ENCODE measurements at places on chromosomes 2 and 18.

DNA sequence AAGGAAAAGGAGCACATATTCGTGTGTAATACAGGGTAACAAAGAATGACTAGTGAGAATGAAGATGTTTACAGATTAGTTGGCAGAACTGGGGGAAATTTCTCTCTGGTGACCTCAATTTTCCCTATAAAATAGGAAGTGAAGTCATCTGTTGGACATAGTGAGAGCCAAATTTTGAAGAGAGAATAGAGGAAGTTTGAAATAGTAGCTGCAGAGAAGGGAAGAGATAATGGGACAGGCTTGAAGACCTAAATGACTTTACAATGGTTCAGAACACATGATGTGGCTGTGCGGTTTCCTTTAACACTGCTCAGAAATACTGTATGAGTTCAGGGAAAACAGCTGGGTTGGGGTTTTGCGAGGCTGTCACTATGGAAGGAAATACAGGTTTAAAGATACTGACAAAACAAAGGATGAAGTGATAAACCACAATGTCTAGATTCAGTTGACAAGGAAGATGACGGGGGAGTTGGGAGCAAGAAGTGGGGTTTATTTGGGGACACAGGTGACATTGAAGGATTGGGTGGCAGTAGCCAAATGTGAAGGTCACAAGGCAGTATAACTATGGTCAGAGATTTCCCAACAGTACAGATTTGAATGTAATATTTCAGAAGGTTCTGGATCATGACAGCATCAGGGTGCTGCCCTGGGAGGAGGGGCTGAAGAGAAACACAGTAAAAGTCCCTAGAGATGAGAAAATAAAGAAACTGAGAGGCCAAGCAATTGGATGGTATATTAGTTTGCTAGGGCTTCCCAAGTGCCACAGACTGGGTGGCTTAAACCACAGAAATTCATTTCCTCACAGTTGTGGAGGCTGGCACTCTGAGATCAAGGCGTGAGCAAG, 82.6 kb upstream of the TANK start:
- DNase-seq: peak; percentile 49

DNA sequence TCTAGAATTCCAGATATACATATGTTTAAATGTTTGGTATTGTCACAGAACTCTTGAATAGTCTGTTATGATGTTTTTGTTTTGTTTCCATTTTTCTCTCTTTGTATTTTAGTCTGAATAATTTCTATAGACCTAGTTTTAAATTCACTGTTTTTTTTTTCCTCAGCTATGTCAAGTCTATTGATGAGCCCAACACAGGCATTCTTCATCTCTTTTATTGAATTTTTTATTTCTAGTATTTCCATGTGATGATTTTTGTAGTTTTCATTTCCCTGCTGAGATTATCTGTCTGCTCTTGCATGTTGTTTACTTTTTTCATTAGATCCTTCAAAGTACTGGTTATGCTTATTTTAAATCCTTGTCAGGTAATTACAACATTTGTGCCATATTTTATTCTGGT, 254.7 kb downstream of the C1D start:
- DNase-seq: no peak

DNA sequence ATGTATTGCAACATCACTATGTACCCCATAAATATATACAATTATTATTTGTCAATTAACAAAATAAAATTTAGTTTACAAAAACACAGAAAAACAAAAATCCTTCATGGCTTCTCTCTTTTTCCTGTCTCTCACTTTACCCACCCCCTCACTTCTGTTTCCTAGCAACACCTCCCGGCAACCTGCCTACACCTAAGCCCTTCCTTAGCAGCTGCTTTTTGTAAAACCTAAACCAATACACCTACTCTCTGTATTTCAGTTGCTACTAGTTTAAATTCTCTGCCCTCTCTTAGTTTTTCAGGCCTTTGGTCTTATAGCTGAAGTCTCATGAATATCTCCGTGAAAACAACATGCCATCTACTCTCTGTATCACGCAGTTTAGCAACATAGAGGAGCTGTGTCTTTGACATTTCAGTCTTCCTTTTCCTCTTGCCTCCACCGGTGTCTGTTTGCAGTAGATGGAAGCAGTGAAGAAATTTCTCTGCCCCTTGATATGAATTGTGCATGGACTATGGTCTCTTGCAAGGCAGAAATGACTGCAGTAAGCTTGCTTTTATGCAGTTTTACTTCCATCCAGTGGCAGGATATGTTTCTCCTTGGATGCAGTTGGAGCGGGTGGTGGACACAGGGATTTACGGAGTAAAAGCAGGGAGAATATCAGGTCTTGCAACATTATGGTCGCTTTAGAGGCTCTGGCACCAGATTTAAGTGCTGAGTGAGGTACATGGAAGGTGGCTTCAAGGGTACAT, 42.0 kb upstream of the ZDBF2 start:
- DNase-seq: no peak

DNA sequence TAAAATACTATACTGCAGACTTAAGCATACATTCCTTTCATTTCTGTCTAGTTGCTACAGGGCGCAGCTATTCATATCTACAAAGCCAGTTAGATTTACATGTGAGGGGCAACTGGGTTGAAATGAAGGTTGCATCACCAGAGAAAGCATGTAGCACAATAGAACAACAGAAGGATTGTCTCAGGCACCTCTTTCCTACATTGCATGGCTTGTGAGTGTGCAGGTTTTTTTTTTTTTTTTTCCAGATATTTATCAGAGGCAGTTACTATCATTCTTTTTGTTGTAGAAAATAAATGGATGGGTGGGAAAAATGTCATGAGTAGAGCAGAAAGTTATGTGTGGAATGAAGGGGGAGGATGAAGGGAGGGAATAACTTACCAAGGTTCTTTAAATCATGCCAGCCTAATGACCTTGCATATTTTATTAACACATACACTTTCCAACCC, 86.8 kb downstream of the ERBB4 start:
- no peak for DNase-seq

- DNase-seq: no peak
Observed at GRCh38 chr2:131029812-131030211, 63.4 kb downstream of the FAM168B start.

- DNase-seq: no peak
Observed at GRCh38 chr2:130158631-130159030, 13.7 kb upstream of the CCDC74B start.

GRCh38 chr18:22363867-22364463, 53.8 kb downstream of the CTAGE1 start:
- DNase-seq: no peak

DNA sequence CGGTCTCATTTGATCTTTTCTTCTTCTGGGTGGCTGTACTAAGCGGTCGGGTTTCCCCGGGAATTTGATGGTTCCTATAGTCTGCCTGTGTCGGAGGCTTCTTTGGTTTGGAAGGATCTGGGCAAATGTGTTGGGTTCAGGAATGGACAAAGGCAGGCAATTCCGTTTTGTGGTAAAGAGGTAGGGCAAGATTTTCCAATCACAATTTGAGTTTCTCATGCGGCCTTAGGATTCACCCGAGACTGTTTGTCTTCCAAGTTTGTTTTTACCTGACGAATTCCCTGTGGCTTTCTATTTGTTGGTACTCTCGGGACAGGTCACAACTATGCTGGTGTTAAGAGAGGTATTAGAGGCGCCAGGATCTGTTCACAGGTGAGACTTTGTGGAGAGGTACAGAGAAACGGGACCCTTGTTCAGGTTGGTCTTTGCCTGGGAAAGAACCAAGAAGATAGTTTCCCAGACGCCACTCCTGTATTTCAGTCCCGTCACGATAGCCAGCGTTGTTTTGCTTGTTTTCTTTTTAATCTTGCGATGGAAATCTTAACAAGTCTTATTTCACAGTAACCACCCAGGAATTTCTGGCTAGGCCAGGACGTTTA, 3.0 kb downstream of the SP5 start:
- DNase-seq: no peak

GRCh38 chr18:59592624-59593023, 104.6 kb downstream of the CCBE1 start:
- DNase-seq: no peak

GRCh38 chr2:156837635-156838370, 401.6 kb downstream of the GPD2 start:
- no peak for DNase-seq

- DNase-seq: no peak
Observed at GRCh38 chr18:79747156-79747845, 50.4 kb upstream of the KCNG2 start.

DNA sequence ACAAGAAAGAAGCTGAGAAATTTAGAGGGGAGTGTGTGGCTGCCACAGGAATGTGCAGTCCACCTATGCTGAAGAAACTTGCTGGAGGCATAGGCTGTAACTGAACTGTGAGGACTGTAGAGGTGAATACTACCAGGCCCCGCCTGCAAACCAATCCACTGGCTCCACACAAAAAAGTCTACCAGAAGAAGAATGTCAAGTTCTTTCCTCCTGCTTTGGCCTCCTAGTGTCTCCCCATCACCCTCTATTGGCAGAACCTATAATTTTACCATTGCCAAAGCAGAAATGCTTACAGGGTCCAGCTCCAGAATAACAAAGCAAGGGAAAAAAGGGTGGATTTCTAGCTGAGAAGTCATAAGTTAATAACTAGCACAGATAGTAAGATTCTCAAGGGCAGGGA, 5.9 kb upstream of the ATP5MC3 start:
- DNase-seq: no peak

DNA sequence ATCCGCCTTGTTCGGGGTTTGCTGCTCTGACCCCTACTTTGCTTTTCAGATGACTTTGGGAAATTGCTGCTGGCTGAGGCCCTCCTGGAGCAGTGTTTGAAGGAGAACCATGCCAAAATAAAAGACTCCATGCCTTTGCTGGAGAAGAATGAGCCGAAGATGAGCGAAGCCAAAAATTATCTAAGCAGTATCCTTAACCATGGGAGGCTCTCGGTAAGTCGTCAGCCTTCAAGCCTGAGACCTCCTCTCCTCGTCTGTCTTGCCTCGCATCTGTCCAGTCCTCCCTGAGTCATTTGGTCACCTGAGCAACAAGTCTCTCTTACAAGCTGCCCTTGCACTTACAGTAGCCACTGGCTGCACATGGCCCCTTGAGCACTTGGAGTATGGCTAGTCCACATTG, 34.7 kb upstream of the MCFD2 start:
- DNase-seq: no peak

DNA sequence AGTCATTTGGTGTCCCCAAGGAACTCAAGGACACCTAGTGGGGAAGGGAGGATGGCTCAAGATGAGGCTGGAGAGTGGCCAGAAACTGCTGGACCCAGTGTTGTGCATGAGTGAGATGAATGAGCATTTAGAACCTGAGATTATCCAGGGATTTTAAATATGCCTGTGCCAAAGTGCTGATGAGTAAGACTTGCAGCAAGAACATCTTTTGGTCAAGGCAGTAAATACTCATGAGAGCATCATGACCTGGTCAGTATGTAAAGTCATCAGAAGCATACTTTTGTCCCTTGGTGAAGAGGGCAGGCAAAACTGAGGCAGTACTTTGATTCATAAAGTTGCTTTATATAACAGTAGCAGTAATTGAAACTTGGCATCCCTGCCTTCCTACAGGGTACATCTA, 3.1 kb upstream of the SPP2 start:
- DNase-seq: no peak

DNA sequence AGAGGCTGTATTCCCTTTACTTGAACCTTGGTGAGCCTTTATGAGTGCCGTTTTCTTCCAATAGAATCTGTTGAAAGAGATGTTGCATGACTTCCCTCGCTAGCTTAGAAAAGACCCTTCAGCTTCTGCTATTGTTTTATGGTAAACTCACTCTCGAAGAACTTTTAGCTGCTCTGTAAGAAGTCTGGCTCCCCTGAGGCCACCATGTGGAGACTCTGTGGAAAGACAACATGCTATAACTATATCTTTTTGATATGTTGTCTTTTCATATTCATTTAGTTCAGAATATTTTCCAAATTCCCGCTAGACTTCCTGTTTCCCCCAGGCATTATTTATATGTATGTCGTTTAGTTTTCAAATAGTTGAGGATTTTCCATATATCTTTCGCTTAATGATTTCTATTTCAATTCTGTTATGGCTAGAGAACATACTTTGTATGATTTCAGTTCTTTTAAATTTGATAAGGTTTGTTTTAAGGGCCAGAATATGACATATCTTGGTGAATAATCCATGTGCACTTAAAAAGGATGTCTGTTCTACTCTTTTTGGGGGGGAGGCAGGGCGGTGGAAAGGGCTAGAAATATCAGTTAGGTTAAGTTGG, 64.1 kb downstream of the PTPN4 start:
- peak; percentile 11 for DNase-seq

- no peak for DNase-seq
Observed at GRCh38 chr2:201618744-201619662, 24.3 kb downstream of the TMEM237 start.

GRCh38 chr18:72752220-72752619, 115.6 kb downstream of the NETO1 start:
- DNase-seq: no peak

GRCh38 chr2:174623690-174624089, 26.1 kb upstream of the WIPF1 start:
- no peak for DNase-seq

DNA sequence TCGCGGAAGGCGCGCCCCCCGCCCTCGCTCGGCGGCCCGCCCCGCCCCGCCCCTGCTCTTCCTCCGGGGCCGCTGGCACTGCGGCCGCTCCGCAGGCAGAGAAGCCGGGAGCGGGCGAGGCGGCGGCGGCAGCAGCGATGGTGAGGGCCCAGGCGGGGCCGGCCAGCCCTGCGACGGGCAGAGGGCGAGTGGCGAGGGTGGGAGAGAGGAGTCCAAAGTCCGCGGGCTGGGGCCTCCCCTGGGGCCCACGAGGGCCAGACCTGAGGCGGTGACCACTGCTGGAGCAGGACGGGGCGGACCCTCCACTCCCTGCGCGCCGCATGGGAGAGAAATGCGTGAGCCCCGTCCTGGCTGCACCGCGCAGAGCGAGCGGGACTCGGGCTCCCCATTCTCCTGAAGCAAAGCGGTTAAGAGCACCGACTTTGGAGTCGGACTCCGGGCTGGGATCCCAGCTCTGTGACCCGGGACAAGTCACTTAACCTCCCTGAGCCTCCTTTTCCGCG, at the start of gene VAMP5:
TSS of gene VAMP5 (plus strand) at position 78 of the 503 bp plus-strand sequence. CDS start at position 138, 60 bp downstream.
- no peak for DNase-seq

GRCh38 chr2:208984376-208985090, 439.3 kb upstream of the MAP2 start:
- no peak for DNase-seq

DNA sequence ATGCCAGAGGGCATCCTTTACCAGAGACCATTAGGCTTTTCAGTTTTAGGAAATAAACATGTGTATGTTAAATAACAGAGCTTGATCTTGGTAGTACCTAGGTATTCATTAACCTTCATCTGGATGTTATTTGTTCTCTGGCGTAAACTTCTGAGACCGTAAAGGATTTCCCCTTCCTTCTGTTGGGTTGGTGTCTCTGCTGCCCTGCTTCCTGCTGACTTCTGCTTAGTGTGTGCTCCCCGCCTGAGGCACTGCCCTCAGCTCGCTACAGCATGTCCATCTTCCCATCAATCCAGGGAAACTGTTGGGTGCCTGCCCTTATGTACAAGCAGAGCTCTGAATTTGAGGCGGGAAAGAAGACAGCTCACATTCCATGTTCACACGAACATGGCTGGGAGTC, 177.9 kb downstream of the TPGS2 start:
- no peak for DNase-seq
